ENCODE measurements at places on chromosomes 4 and X.
A peak's percentile ranks its signal among the peaks of the same experiment; 100 is the strongest.

GRCh38 chr4:1499465-1499864 lies 93.2 kb upstream of the NKX1-1 start:
- no peak for DNase-seq

- DNase-seq = peak; percentile 60
These were observed 1.9 kb upstream of the PLRG1 start for GRCh38 chr4:154551872-154552686.

DNA sequence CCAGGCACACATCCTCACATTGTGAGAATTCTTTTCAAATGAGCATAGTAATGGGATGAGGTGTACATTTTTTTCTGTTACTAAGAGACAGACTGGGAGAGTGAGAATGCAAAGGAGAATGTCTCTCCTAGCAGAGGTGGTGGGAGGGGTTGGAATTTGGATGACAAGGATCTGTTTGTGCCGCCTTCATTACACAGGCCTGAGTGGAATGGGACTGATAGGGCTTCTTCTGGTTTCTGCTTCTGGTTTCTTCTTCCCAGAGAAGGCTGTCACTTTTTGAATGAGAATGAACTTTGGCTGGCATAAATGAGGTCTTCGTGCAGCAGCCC lies 55.4 kb downstream of the C4orf51 start:
- DNase-seq = no peak

GRCh38 chrX:72367516-72367915 lies 61.8 kb upstream of the CITED1 start:
- DNase-seq = no peak

- DNase-seq = no peak
These were observed 61.4 kb upstream of the PJA1 start for GRCh38 chrX:69226459-69227158.

DNA sequence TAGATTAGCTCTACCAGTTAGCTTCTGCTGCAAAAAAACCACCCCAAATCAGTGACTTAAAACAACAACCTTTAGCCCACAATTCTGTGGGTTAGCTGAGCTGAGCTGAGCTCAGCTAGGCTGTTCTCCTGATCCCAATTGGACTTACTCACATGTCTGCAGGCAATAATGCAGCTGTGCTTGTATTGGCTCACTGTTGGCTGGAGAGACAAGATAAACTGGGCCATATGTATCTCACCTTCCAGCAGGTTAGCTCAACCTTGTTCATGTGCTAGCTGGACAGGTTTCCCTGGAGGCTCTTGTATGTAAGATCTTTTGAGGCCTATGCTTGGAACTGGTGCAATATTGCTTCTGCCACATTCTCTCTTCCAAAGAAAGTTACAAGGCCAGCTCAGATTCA lies 261.5 kb upstream of the ADGRL3 start:
- DNase-seq = no peak

GRCh38 chr4:171940656-171941055 lies 127.5 kb downstream of the GALNTL6 start:
- DNase-seq = no peak

DNA sequence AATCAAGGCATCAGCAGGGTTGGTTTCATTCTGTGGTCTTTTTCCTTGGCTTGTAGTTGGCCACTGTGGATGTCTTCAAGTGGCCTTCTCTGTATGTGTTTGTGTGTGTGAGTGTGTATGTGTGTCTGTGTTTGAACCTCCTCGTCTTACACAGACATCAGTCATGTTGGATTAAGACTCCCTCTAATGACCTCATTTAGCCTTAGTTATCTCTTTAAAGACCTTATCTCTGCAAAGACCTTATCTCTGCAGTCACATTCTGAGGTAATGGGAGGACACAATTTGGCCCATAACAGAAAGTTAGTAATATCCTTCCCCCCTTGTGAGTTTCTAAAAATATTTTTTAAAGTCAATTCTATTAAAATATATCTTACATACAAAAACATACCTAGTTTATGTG lies 126.7 kb downstream of the EMCN start:
- DNase-seq = no peak

DNA sequence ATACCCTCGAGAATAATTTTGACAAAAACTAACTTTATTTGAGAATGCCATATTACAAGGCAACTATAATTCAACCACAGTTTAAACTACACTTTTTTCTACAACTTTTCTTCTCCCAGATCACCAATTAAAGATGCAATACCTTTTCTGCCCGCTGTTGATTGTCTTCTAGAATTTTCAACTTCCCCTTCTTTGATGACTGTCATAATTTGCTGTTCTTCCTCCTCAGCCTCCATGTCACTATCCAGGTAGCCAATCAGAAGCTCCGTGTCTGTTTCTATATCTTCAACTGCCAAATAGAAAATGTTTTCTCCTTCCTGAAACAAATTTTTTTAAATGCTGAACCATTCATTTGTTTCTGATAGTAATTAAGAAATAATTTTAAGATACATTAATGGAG lies 101.5 kb downstream of the PRDM5 start:
- no peak for DNase-seq

- no peak for DNase-seq
These were observed 283.0 kb downstream of the CXXC4 start for GRCh38 chr4:104211657-104212056.

DNA sequence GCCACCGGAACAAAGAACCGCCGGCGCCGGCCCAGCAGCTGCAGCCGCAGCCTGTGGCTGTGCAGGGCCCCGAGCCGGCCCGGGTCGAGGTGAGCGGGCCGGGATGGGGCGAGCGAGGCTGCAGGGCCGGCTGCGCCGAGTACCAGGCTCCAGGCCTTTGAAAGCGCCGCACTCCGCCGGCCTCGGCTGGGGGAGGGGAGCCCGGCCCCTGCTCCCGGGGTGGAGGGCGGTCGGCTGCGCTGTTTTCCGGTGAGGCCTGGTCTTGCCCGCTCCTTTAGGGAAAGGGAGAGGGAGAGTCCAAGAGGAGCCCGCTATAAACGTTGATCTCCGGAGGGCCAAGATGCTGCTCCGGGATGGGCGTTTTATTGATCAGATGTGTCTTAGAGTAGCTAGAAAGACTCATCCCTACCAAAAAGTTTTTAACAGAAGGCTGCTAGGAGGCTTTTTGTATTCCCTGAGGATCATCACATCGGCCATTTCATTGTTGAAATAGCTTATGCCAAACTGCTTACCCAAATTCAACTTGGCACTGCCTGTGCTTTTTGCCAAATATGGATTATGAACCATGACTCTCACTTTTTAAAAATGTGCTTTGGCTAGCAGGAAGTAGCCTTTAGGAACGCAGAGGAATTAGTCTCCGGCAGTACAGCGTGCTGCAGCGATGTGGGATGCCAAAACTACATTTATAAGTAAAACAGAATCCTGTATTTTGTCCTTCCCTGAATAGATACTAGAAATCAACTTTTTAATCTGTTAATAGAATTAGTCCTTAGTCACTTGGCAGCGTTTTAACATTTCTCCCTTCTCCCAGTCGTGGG lies 760 bp downstream of the TMEM165 start:
- DNase-seq = peak; percentile 17

DNA sequence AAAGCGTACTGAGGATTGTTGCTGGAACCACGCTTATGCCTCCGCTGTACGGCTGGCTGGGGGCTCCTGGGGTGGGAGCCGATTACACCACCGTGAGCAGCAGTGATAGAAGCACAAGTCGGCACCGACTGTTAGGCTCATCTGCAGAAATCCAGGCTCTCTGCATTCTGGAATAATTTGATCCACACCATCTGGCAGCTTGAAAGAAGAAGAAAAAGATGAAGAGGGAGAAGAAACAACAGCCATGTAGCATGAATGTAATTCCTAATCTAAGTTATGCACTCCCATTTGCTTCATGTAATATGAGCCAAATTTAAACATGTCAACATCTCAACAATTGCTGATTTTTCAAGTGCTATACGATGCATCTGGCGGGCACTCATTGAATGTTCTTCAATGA lies 84.6 kb upstream of the DHX15 start:
- no peak for DNase-seq

GRCh38 chr4:40185830-40186664 lies 10.8 kb upstream of the RHOH start:
- DNase-seq = no peak

GRCh38 chr4:4862665-4863482 lies 3.4 kb downstream of the MSX1 start:
- DNase-seq = no peak

DNA sequence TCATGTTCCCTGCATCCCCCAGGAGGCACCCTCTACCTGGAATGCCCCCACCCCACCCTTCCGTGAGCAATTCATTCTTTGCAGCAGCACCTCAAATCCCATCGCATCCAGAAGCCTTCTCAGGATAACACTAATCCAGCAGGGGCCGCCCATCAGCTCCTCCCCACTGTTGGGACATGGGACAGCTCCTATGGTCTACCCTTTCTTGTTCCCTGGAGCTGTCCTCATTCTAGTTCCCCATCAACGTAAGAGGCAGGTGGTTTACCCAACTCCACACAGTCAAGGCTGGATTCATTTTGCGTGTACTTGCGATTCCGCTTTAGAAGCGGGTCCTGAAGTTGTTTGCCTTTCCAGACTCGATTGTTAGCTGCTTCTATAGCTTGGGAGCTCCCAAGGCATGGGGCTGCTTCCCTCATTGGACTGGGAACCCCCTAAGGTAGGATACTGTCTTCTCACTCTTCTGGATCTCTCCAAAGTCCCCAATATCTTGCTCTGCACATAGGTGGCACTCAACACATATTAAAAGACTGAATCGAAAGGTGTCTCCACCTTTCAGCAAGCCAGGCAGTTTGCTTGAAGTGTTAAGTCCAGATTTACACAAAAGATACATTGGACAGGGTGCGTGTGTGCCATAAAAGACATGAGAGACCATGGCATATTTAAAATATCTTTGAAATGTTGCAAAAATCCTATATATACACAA lies 942 bp upstream of the APLN start:
- no peak for DNase-seq

- DNase-seq = no peak
These were observed 3.9 kb upstream of the ELF4 start for GRCh38 chrX:130114141-130114588.

GRCh38 chr4:5142726-5143125 lies 91.4 kb downstream of the STK32B start:
- no peak for DNase-seq

DNA sequence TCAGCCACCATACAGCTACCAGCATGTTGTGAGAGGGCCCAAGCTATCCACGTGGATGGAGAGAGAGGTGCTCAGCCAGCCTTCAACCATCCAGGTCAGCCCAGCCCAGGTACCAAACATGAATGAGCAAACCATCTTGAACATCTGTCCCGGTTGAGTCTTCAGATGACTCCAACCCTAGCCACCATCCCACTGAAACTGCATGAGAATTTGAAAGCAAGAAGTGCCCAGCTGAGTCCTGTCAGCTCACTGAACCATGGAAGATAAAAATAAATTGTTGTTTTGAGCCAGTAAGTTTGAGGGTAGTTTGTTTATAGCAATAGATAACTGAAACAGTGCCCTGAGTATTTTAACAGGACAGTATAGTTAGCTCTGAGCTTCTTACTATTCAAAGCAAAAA lies 7.3 kb upstream of the SEL1L3 start:
- no peak for DNase-seq

GRCh38 chr4:17033768-17034181 lies 135.3 kb upstream of the LDB2 start:
- DNase-seq = no peak

Data from stimulated activated CD4-positive, alpha-beta T cell treated with anti-CD3 and anti-CD28 coated beads, Interleukin-1b, Interleukin-23, amount 100 ng/mL, for 4 hours (primary cell).